GM19239 (cell line): ENCODE measurements at places on chromosomes 1 and 21.

- peak; percentile 2 for DNase-seq
These were observed 84.7 kb upstream of the LYPLAL1 start for GRCh38 chr1:219088778-219089557.

DNA sequence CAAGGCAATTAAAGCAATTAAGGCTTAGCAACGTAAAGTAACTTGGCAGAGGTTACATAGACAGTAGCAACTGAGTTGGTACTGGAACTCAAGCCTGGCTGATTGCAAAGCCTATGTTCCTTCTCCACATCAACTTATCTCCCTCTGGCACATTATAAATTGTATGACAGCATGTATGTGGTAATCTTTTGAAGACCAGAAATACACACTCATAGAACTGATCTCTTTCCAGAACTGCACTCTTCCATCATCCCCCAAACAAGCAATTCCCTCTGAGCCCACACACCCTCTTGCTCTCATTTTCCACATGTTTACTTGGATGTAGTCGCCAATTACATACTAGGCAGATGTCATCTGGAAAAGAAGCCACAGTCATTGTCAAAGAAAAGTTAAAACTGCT lies 502.2 kb downstream of the PLPP3 start:
- DNase-seq = no peak

DNA sequence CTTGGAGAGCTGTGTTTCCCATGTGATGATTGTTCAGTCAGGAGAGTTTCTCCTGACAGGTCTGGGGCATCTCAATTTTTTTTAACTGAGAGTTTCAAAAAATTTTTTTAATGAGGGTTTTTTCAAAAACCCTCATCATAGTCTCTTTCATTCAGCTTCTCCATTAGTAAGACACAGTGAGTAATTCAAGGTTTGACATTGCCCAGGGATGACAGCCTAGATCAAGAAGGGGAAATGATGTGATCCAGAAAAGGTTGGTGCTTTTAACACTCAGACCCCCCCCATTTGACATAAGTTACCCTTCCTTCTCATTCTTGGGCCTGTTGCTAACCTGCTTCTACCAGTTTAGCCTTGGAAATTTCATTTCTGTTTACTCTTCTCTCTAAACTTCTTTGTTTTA lies 189.4 kb upstream of the HOOK1 start:
- DNase-seq = no peak

GRCh38 chr1:22290157-22290556 lies 147.3 kb upstream of the WNT4 start:
- DNase-seq = no peak

DNA sequence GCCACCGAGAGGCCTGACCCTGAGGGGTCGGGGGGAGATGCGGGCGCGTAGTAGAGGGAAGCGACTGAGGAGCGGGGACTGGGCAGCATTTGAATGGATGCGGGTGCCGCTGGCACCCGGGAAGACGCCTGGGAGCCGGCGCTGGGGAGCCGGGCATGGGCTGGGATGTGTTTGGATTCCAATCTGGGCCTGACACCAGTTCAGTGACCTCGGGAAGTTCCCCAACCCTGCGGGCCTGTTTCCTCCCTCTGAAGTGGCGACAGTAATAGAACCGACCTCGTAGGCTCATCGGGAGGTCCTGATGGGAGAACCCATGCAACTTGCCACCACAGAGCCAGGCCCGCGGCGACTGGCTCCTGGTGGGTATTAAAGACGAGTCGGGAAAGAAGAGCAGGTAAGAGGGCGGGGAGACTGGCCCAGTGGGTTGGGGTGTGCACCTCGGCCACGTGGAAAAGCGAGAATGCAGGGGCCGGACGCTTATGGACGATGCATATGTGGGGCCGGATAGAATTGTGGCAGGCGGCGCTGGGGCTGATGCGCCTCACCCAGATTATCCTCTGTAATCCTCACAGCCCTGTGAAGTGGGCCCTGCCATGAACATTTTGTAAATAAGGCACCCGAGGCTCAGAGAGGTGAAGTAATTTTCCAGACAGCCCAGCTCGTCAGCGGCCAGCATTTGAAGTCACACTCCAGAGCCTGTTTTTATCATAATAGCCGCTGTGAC lies 105.8 kb downstream of the SLC16A1 start:
- DNase-seq = no peak

DNA sequence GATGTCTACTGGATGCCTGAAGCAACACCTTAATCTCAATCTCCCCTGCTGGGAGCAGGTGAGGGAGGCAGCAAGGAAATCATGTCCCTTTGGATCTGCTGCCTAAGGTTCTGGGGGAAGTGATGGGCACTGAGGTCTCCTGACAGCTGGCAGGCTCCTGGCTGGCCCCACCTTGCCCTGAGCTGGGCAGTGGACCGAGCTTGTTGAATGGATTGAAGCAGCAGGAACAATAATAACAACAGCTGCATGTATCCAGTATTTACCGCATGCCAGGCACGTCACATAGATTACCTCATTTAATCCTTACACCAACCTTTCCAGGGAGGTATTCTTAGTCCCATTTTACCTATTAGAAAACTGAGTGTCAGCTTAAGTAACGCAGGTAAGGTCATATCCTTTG lies 133.9 kb downstream of the PLXNA2 start:
- DNase-seq = no peak

GRCh38 chr1:192907545-192908243 lies 98.9 kb downstream of the RGS2 start:
- DNase-seq = no peak

DNA sequence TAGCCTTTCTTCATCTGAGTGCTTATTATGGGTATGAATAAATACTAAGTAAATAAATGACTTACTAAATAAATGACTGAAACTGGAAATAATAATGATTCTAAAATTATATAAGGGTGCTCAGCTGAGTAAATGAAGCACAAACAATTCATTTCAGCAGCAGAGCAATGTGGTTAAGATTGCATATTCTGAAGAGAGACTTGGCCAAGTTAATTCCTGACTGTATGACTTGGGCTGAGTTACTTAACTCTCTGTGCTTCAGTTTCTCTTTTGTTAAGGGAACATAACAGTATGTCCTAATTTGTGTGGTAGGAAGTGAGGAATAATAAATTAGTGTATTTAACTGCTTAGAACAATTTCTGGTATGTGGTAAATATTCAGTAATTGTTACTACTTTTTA lies 19.1 kb downstream of the AGL start:
- no peak for DNase-seq

GRCh38 chr1:223285452-223285851 lies 78.5 kb downstream of the SUSD4 start:
- no peak for DNase-seq

- DNase-seq = no peak
These were observed 79.5 kb downstream of the LRRC8C start for GRCh38 chr1:89712420-89712819.

DNA sequence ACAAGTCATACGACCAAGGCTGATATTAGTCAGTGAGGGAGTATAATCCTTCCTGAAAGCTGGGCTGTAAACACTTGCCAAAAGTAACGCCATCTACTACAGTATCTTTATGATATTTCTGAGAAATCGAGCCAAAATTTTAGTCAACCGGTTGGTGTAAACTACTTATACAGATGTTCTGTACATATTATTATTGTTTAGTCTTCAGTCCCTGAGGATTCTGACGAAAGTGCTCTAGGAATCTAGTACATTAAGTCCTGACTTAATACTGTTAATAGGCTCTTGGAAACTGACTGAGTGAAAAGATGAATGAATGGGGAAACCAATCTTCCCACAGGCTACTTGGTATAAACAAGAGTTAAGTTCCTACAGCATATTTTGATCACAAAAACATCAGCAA lies 274.3 kb downstream of the USP25 start:
- no peak for DNase-seq

DNA sequence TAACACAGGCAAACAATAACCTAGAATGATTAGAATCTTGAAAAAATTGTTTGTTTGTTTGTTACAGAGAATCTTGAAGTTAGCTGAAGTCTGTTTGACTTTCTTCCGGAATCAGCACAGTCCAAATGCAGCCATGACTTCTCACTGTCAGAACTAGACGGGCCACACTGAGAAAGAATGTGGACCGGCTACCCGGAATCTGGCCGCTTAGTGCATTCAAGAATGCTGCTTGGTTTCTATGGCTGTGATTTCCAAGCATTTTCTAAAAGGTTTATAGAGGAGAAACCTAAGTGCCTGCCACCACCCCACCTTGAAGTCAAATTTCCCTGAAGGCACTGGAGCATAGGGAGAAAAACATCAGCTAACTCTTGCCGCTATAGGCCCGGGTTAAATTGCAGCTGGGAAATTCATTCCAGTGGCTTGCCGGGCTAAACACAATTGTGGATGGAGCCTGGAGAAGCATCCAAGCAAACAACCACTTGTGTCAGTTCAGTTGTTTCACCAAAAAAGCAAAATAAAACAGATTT lies 231.1 kb downstream of the DISC1 start:
- DNase-seq = no peak

- no peak for DNase-seq
These were observed 65.2 kb downstream of the TRIM11 start for GRCh38 chr1:228341450-228341813.
